ENCODE measurements at places on chromosomes 12 and 14.

DNA sequence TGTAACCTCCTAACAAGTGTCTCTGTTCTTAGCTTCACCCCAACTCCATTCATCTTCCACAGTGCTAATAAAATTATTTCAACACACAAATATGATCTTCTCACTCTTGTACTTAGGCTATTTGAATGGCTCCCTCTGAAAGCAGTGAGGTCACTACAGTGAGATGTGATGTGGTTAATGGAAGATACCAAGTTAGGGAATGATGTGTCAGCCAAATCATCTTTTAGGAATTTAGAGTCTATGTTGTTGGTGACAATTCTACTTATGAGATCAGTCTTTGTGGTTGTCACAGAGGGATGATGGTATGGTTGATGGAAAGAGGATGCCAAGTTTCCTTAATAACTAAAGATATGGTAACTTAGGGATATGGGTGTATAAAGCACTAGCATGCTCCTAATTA lies 57.6 kb downstream of the POLR3B start:
- no peak for DNase-seq

DNA sequence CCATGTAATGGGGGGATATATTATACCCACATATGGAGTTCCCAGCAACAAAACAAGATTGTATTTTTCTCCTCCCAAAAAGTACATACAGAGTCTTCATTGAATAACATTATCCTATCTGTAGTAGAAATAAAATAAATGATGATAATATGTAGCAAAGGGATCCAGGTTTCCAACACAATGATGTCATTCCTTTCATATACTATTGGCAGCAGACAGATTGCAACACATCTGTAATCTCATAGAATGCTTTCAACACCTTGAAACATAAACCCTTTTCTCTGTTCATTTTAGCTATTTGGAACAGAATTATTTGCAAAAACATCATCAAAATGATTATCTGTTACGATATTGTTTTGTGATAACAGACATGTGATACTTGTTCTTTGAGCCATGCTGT lies 317.6 kb downstream of the DPF3 start:
- no peak for DNase-seq

GRCh38 chr14:96086032-96086431 lies 46.9 kb downstream of the C14orf132 start:
- no peak for DNase-seq

DNA sequence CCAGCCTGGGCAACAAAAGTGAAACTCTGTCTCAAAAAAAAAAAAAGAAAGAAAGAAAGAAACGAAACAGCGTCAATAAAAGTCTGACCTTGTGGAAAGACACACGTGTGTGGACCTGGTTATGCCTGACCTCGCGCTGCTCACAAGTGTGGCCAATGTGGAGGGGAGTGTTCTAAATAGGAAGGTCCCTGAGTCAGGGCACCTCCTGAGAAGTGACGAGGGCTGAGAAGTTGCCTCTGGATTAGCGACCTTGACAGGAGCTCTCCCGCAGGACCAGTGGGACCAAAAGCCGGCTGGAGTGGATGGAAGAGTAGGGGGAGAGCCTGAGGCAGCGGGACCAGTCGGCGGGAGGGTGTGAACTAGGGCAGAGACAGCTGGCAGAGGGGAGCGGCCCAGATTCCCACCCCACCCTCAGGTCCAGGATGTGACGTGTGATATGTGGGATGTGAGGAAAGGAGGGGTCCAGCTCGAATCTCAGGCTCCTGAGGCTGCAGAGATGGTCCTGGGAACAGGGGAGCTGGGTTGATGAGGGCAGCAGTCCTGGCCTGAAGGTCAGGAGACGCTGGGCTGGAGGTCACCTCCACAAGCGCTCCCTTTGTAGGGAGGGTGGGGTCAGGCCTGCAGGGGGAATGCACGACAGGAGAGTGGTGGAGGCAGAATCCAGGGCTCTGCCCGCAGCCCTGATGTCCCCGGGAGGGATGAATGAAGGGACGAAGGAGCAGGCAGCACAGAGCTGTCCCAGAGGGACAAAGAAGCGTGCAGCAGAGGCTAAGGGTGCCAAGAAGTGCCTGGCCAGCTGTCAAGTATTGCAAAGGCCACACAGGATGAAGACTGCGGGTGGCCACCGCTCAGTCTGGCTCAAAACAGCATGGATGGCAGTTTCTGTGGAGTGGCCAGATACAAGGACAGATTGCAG lies 24.8 kb upstream of the GPR68 start:
- no peak for DNase-seq

- no peak for DNase-seq
Measured at GRCh38 chr12:82555699-82556098, 131.0 kb upstream of the TMTC2 start.

DNA sequence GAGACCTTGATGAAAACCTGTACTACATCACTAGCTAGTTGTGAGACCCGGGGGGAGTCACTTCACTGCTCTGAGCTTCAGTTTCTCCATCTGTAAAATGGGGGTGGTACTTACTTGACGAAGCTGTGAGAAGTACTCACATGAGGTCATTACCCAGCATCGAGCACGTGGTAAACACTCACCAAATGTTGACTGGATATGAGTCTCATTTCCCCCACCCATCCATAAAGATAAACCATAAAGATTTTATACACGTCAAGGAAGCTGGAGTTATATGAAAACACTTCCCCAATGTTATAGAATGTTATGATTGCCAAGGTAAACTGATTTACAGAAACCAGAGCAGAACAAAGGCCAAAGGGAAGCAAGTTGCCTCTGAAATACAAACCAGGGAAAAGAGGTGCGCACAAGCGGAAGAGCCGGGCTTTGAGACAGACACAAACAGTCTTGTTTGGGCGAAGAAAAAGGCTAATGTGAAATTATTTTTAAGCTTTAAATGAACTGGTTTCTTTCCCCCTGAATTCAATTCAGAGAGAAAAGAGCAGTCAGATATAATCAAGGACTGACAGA lies 536.8 kb downstream of the MED13L start:
- peak; percentile 77 for DNase-seq

- DNase-seq: no peak
Measured at GRCh38 chr12:103422328-103422727, 73.4 kb downstream of the C12orf42 start.

GRCh38 chr14:80315681-80316080 lies 104.4 kb upstream of the DIO2 start:
- no peak for DNase-seq

GRCh38 chr14:94960285-94961001 lies 190.5 kb upstream of the GSC start:
- DNase-seq: no peak

GRCh38 chr14:67883717-67884116 lies 64.1 kb downstream of the RAD51B start:
- DNase-seq: no peak

DNA sequence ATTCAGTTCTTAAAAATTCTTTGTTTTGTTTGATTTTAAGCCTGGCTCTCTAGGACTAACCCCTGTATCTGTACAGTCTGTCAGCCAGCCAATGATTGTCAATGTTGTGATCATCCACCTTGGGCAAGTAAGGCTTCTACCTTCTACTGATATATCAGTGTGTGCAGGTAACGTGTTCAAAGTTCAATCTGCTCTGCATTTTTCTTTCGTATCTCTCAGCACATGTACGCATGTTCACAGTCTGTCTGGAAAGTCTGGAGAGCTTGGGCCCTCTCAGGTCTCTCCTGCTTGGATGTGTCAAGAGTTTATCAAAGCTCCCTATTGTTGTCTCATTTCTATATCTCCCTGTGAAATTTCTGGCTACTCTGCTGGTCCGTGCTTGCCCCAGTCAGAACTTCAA lies 138.6 kb upstream of the VRK1 start:
- no peak for DNase-seq

DNA sequence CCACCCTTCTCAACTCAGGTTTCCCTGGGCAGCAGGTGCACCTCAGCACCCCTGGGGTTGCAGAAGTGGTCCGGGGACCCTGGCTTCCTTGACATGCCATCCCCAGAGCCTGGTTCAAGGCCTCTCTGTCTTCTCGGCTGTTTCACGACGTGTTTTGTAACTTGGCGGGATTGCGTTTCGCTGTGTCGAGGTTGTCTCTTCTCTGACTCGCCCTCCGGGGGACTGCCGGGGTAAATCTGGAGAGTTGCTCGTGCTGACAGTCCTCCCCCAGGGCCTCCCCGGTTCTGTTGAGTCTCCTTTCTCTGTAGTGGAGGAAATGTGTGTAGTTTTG lies 25.6 kb downstream of the MEG3 start:
- peak; percentile 5 for DNase-seq

DNA sequence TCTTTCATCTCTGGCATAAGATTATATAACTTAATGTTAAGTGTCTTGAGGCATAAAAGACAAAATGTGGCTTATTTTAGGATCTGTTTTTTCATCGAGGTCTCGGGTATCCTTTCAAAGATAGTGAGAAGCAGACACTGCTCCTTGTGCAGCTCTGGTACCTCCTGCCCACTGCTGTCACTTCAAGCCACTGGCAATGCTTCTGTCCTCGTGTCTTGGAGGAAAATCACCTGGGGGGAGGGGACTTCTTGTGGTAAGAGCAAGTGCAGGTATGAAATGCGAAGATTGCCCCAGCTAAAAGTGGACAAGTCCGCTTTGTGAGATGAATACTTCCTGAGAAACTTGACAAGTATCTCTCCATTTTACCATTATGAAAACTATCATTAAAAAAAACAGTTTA lies 37.8 kb upstream of the DYNC1H1 start:
- no peak for DNase-seq

GRCh38 chr12:112419297-112420133 lies 768 bp downstream of the PTPN11 start:
- DNase-seq: no peak

- DNase-seq: no peak
Measured at GRCh38 chr14:105745433-105746123, 219.2 kb downstream of the TMEM121 start.

DNA sequence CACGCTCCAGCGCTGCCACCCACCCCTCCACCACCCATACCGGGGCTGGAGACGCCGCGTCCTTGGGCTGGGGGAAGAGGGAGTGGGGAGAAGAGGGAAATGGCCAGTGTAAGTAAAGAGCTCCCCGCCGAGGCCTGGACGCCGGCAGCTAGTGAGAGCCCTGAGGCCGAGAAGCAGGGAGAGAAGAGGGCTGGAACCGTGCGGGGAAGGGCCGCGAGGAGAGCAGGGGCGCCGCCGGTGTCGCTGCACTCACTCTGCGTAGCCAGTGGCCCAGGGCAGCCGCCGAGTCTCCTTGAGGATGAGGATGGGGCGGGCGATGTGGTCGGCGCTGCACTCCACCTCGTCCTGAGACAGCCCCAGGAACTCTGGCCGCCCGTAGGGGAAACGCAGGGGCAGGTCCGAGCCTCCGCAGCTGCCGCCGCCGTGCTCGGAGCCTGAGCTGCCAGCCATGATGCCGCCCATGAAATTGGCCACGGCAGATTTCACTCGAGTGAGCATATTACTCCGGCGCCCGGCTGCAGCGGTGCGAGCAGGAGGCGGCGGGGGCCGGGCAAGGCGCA lies 631 bp downstream of the PPM1H start:
- peak; percentile 35 for DNase-seq

DNA sequence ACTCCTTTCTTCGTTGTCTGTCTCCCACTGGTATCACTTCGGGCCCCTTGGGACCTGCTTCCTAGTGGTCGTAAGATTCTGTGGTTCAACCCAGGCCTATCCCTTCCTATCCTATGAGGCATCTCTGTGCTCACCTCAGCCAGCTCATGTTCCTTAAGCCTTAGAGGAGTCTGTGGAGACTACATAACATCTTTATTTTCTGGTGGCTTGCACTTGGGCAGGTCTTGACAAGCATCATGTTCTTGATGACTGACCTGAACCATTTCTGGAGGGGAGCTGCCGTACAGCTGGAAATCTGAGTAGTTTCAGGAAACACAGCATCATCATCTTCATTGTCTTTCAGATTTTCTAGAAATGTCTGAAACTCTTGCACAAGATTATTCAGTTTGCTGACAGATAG lies 69.3 kb downstream of the PPFIBP1 start:
- DNase-seq: no peak

DNA sequence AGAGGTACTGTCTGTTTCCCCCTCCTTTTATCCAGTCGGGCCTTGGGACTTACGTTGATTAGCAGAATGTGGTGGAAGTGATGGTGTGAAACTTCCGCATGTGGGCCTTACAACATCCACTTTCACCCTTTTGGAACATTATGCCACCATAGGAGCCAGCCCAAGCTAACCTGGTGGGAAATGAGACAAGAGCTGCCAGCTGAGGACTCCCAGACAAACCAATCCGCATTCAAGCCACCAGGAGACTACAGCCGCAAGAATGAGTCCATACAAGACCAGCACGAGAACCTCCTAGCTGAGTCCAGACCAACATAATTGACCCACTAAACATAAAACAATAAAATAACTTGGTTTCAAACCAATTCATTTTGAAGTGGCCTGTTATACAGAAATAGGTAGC lies 9.1 kb upstream of the PTGER2 start:
- no peak for DNase-seq

- DNase-seq: peak; percentile 50
Measured at GRCh38 chr14:95507174-95507573, 9.3 kb downstream of the SYNE3 start.
